Stimulated activated CD4-positive, alpha-beta T cell treated with anti-CD3 and anti-CD28 coated beads, Interleukin-4, amount 100 ng/mL, for 24 hours (primary cell): ENCODE measurements at places on chromosomes 1 and 21.

GRCh38 chr1:115924770-115925169, 51.5 kb upstream of the SLC22A15 start:
- no peak for DNase-seq

GRCh38 chr1:23923592-23924499, 10.7 kb upstream of the CNR2 start:
- no peak for DNase-seq

DNA sequence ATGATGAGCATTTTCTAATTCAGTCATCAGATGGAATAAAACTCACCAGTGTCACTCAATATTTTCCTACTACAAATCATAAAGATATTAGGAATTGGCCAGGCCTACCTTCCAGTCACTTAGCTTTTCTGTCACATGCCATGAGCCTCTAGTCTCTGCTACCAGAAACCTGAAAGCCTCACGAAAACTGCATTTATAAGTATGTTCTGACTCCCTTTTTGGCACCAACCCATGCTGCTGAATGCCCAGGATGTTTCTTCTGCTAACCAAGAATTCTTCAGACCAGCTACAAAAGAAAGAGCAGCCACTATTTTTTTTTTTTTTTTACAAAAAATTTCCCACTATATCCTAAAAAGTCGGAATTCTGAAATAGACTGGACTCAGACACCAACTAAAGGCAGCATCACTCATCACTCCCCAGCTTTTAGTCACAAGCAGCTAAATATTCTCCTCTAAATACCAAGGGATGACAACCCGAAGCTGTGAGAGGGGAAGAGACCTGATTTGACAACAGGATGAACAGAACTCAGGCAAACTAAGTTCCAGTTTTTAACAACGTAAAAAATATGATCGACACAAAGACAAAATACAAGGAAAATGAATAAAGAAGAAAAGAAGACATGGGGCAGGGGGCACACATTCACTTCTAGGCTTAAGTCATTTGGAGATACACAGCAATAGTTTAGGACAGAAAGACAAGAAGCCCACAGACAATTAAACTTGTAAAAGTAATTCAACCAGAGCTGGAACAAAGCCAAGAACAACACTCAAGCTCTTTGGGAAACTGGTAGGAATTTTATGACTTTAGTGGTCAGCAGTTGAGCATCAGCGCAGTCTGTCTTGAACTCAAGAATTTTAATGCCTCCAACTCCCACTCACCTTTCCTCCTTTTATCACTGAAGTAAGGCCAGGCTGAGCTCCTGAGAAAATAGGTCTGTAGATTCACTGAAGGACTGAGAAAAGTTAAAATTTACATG, 1.7 kb downstream of the DCAF8 start:
- DNase-seq = no peak

DNA sequence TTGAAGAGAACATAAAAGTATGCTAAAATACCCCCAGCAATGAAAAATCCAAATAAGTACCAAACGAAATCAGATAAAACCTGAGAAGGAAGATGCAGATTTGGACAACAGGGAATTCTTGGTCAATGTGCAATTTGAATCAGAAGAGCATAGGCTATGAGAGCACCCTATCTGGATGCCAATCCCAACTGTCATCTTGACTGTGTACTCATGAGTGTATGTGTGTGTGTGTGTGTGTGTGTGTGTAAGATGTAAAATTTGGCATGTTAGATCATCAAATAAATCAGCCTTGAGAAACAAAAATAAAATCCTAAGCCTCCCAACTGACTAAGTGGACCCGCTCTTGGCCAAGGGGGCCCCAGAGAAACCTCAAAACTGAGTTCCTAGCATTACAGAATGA, 18.0 kb upstream of the SPRR2G start:
- DNase-seq = no peak

- no peak for DNase-seq
Measured at GRCh38 chr1:100413035-100413434, 60.7 kb downstream of the CDC14A start.

DNA sequence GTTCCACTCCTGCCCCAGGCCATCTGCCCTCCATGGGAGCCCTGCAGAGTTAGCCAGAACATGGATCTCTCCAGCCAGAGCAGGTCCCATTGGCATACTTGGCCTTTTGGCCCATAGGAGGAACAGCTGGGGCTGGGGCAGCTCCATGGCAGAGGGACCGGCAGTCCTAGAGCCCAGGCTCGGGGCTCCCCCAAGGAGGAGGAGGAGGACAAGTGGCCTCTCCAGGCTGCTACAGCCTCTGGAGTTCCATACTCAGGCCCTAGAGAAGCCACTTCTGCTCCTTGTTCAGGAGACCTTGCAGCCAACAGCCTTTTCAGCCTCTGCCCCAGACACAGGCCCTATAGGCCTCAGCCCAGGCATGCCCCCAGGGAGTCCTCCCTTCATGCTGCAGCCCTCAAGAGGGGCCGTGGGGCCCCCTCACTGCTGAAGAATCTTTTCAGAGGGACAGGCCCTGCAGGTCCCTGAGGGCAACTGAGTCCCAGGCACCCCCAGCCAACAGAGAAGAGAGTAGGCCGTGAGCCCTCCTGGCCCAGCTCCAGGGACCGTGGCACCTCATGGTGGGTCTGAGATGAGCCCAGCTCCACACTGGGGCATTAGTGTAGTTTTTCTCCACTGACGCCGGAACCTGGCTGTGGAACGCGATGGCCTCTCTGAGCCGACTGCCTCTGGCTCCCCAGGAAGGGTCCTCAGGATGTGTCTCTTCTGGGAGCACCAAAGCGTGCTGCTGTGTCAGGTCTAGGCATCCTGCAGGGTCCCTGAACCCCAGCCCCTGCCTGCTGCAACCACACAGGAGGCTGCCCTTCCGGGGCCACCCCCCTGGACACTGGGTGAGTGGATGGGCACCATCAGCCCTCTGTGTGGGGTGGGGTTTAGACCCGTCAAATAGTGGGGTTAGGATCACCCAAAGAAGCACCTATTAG, 297.6 kb upstream of the VAMP3 start:
- no peak for DNase-seq
